Left colon (tissue), 2 donors: ENCODE measurements at places on chromosomes 2 and 18. TPM values are rescaled to one million over a fixed set of nuclear protein-coding genes. Genes with fewer than 3 reads are reported as not detected.

DNA sequence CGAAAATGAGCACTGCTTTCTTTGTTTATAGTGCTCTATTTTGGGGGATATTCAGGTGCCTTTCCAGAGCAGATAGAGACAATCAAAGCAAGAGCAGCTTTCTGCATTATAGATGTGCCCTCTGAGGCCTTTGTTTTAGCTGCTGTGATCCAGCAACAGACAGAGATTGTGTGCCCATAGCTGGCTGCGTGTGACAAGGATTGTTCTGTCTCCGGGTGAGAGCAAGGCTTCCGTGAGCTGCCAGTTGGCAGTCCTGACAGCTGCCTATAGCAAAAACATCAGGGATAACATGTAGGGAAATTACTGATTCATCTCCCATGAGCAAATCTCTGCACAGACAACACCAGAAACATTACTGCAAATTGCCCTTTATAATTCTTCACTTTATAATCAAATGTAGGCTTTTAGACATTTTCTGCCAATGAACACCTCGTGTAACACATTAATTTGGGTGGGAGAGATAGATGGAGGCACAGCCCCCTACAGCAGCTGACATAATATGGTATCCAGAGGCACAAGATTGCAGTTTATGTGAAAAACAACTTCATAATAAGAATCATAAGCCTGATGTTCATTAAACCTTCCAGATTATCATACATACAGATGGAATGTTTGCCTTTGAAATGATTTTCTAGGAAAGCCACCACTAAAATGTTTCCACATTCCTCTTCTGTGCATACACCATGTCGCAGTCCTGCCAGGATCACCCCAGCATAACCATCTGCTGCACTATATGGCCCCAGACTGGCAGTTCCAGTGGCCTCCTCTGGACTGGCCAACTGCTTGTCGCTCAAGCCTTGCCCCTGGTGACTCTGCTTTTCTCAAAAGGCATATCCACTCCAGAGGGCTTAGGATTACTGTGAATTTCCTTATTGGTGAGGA, 131.2 kb downstream of the TRIB2 start:
- DNase-seq = no peak

DNA sequence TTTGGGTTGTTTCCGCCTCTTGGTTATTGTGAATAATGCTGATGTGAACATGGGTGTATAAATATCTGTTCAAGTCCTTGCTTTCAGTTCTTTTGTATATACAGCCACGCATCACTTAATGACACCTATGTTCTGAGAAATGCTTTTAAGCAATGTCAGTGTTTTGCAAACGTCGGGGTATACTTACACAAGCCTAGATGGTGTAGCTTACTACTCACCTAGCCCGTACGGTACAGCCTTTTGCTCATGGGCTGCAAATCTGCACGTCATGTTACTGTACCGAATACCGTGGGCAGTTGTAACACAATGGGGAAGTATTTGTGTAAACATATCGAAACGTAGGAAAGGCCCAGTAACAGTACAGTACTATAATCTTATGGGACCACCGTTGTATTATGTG, 12.4 kb downstream of the RALB start:
- no peak for DNase-seq

PLGLB1 gene
- total RNA-seq = 1.6 TPM

- DNase-seq = no peak
These were observed 68.1 kb upstream of the LYPD6B start for GRCh38 chr2:148970385-148970784.

DNA sequence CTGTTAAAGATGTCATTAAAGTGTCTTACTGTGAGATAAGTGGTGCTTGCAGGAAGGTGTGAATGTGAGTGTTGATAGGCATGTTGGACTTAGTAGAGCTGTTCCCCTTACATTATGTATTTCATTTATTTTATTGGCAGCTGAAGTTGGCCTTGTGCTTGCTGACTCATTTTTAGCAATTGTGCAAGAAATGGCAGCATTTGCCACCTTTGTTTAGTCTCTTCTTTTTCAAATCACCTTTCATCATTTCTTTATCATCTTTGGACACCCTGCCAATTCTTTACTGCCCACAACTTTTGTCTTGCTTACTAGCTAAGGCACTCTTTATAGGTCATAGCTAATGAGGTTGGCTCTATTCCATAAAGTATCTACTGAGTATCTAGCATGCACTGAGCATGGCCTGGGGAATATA, 130.3 kb upstream of the LYPD6 start:
- DNase-seq = no peak

DNA sequence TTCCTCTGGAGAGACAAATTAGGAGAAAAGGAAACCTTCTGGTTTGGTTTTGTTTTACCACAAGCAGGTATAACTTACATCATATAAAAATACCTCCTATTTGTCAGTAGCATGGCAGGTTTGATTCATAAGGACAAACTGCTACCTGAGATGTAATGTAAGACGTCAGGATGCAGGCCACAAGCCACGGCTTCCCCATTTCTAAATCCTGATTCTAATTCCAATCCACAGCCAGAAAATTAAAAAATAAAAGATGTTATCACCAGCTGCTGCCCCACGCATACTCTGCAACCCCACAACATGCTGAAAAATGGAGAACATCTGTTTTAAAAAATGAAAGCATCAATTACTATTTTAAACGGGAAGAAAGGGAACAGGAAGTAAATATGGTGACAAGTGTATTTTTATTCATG, 197.6 kb downstream of the BCL11A start:
- DNase-seq = no peak

NYAP2 gene
- not detected for total RNA-seq

GRCh38 chr2:174678395-174678794, 80.8 kb upstream of the WIPF1 start:
- DNase-seq = no peak

DNA sequence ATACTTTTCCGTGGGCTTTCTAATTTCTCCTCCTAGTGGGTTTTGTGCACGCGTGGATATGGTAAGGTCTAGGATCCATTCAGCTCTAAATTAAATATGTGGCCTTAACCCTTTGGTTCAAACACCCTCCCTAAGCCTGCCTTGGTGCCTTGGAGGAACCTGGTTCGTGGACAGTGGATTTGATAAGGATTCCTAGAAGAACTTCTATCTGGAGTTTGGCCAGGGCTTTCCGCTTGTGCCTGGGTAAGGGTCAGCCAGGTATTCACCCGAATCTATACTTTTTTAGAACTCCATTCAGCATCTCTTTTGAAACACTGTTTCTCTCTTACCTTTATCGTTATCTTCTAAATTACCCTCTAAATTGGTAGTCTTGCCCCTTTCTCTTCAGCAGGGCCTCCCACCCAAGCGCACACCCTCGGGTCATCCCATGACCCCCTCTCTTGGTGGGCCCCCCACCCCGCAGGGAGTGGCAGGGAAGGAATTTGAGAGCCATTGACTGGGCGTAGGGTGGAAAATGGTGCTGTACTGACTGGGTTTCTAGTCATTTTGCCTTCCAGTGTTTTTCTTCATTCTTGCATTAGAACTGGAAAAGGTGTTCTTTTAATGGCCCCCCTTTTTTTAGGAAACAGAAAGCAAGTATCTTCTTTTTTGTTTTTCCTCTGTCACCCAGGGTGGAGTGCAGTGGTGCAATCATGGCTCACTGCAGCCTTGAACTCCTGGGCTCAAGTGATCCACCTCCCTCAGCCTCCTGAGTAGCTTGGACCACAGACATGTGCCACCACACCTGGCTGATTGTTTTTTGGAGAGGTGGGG, 1.8 kb downstream of the SOCS6 start:
- DNase-seq = no peak

TEKT4 gene
- not detected for total RNA-seq

NTSR2 gene
- total RNA-seq = not detected

TDRD15 gene
- 0.06 TPM for total RNA-seq

HOXD4 gene
- 9.7 TPM for total RNA-seq

DNA sequence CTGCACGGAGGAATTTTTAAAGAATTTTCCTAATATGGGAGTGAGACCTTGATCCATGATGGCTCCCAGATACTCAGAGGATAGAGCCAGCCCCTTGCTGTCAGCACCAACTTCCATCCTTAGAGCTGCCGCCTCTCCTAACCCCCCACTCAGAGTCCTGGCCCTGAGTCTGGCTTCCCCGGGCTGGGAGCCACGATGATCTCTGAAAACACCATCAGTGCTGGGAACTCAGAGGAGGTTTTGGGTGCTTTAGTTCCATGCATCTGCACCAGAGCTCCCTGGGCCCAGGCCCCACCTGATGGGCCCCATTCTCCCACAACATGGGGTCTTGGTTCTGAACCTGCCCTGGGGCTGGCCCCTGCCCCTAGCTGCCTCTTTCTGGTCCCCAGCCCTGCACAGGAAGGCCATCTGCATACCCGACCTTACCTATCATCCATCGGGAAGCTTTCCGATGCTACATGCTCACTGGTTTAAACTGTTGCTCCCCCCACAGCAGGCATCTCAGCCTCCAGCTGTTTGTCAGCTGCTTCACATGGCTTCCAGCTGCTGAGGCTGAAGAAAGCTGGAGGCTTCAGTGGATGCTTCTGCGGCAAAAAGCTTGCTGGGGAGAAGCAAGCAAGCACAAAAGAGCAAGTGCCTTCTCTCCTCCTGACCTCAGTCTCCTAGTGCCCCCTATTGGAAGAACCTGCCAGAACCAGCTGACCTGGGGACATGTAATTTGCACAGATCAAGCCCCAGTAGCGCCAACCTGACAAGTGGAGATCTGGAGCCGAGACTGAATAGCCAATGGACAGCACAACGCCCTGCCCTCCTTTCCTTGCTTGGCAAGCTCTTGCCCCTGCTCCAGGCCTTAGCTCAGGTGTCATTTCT, 24.2 kb upstream of the RHOB start:
- DNase-seq = no peak

DNA sequence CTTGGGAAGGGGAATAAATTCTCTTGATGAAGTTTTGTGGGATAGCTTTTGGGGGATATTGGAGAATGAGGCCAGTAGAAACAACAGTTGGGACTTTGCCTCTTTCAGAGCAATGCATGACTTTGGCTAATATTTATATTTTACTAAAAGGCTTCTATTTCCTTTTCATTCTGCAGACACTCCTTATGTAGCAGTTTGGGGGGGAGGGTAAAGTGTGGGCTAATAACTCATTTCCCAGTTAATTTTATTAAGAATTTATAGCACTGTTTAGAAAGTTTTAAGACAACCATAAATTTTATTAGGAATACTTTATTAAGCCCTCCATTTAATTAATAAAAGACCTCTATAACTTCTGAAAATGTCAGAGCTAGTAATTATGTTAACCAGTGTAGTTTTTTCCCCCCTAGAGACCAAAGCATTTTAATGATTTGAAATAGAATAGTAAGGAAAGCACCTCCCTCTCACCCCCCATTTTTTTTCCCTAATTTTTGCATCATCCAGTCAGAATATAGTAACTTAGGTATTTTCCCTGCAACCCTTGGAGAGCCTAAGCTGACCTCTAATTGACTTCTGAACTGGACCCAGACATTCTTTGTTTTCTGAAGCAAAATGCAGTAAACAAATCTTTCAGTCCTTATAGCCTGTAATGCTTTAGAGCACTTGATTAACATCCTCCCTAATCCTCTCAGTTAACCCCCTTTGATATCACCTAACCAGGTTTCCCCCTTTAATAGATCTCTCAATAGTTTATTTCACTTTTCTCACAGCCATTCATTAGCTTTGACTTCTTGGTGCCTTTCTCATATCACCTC, 5.0 kb upstream of the MEIS1 start:
- no peak for DNase-seq

DNA sequence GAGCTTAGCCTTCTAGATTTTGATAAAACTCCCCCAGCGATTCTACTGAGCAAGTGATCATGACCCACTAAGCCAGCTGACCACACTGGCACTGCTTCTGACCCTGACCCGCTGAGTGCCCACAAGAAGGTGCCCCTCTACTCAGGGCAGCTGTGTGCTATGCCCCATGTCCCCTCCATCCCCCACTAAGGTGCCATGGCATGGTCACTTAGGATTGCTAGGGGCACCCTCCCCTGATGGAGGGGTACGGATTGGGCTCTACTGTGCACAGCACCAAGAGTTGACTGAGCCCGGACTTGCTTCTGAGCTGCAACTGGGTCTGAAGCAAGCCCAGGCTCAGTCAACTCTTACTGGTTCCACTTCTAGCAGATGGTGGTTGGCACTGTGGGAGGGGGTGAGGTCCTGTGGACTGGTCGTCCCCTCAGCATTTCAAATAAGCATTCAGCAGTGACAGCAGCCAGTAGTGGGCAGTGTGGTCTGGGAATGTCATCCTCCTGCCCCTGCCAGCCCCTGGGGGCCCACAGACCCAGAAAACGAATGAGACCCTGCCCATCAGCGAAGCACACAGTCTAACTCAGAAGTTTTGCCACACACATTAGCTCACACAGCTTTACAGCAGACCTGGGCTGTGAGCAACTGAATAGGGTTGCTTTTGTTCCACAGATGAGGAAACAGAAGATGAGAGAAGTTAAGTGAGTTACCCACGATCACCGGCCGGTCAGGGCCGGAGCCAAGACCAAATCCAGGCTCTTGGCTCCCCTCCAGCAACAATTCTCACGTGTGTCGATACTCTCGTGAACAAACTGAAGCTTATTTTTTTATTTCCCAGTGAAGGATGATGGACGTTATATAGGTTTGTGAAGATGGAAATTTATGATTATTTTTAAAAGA, 52.1 kb upstream of the FOSL2 start:
- DNase-seq = peak; percentile 25

- DNase-seq = no peak
These were observed 120.6 kb upstream of the SMAD7 start for GRCh38 chr18:49071317-49071716.

- no peak for DNase-seq
These were observed 206.9 kb upstream of the FAM98A start for GRCh38 chr2:33806041-33806440.

GRCh38 chr2:64268330-64269048, 124.3 kb upstream of the PELI1 start:
- DNase-seq = no peak

RTP5 gene
- total RNA-seq = not detected

DNA sequence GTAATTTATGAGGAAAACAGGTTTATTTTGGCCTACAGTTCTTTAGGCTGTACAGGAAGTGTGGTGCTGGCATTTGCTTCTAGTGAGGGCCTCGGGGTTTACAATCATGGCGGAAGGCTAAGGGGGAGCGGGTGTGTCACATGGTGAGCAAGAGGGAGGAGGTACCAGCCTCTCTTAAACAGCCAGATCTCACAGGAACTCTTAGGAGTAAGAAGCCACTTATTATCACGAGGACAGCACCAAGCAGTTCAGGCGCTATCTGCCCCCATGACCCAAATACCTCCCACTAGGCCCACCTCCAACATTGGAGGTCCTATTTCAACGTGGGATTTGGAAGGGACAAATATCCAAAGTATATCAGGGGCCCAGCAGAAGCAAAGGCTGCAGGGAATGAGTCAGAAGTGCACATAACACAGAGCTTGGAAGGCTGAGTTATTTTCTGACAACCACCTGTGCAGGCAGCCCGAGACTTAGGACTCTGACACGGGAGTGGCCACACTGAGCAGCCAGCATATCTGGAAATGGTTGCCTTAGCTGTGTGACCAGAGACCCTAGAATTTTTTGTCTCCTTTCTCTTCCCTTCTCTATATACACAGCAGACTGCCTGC, 170.9 kb downstream of the PRPF40A start:
- peak; percentile 31 for DNase-seq

TACR1 gene
- total RNA-seq = 0.34 TPM

DNA sequence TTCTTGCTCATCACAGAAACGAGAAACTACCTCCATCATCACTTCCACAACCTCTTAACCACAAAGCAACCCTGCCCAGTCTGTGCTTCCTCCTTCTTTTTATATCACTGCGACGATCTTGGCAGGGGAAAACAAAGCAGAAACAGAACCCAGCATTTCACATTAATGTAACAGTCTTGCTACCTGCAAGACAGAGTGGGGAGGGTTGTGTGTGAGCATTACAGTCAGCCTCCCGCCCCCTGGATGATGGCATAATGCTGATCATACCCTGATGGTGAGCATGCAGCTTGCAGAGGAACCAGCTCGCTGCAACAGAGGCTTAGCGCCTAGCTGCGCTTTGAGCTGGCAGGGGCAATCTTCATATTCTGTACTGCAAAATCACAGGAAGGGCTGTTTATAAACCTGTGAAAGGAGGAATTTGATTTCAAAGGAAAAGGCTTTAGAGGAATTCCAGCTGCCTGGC, 376.1 kb downstream of the IRS1 start:
- DNase-seq = no peak
